ENCODE measurements at places on chromosomes 3 and 15. TPM values are rescaled to one million over a fixed set of nuclear protein-coding genes. Genes with fewer than 3 reads are reported as not detected.

The MEX3B gene
- total RNA-seq: 96.2 TPM

The GATM gene
- total RNA-seq: 51.2 TPM

GRCh38 chr15:67290319-67290718 lies 35.7 kb downstream of the IQCH start:
- no peak for DNase-seq

DNA sequence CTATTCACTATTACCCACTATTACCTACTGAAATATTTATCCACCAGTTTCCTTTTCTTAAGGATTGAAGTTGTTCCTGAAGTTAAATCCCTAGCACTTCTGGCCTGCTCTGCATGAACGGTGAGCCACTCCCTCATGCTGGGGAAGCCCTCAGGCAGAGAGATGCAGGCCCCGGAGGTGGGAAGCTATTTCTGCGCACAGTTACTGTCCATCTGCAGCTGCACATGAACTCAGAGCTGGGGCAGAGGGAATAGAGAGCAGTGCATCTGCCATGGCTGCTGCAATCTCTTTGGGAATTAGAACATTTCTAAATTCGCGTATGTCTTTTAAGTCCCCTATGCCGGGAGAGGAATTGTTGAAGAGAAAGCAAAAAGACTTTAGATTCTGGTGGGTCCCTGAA lies 6.3 kb upstream of the GALNT15 start:
- DNase-seq: no peak

The GOLGA8O gene
- total RNA-seq: not detected

GRCh38 chr3:148309390-148310035 lies 388.2 kb upstream of the AGTR1 start:
- DNase-seq: peak; percentile 26

DNA sequence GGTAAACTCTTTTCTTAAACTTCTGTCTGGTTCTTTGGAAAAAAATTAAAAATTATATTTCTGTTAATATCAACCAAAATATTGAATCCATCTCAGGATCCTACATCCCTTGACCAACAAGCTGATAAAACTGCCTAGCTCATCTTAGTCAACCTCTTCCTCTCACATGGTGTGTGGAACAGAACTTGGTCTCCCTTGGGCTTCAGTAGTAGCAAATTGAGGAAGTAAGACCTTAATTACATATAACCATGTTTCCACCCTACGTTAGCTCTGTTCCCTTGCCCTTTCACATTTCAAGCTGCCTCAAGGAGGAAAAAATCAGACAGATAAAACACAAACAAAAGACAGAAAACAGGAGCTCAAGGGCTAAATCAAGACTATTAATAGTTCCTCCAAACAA lies 116.4 kb downstream of the GREM1 start:
- no peak for DNase-seq

DNA sequence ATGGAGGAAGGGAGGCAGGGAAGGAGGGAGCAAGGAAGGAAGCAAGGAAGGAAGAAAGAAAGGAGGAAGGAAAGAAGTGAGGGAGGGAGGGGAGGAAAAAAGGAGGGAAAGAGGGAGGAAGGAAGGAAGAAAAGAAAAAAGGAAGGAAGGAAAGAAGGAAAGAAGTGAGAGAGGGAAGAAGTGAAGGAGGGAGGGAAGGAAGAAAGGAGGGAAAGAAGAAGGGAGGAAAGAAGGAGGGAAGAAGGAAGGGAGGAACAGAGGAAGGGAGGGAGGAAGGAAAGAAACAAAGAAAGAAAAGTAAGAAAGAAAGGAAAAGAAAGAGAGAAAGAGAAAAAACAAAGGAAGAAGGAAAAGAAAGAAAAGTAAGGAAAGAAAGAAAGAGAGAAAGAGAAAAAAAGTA lies 183.0 kb upstream of the SLC24A5 start:
- no peak for DNase-seq

DNA sequence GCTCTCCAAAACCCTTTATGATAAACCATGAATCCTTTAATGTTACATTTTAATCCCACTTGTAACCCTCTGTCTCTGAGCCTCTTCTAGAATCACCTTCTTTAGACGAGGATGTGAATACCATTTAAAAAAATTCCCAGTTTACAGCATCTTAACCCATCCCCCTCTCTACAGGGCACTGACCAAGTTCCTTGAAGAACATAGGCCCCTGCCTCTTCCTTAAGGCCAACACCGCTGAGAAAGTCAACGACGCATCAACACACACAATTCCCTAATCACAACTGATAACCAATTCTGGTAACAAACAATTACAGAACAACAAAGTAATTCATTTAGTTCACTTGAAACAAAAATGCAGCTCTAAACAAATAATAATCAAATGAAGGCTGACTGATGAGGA lies 130.3 kb downstream of the DLG1 start:
- DNase-seq: no peak

GRCh38 chr15:65331811-65332210 lies 27.3 kb downstream of the RNU5B-1 start:
- DNase-seq: peak; percentile 4
